ENCODE measurements at places on chromosomes 3 and 15. TPM values are rescaled to one million over a fixed set of nuclear protein-coding genes. Genes with fewer than 3 reads are reported as not detected.

The PIERCE2 gene
- not detected for total RNA-seq

The PLXND1 gene
- 64.0 TPM for total RNA-seq

The PLXNB1 gene
- 86.7 TPM for total RNA-seq

The LSMEM2 gene
- total RNA-seq: not detected

The SUCNR1 gene
- total RNA-seq: not detected

The RBMS3 gene
- 32.1 TPM for total RNA-seq

The C3orf70 gene
- total RNA-seq: 20.4 TPM

The ACKR2 gene
- 2.4 TPM for total RNA-seq

The SNX22 gene
- total RNA-seq: 5.9 TPM

The C15orf62 gene
- not detected for total RNA-seq

The CLDN1 gene
- not detected for total RNA-seq

The SAMD7 gene
- not detected for total RNA-seq

The RGMA gene
- 1.7 TPM for total RNA-seq

The SLC27A2 gene
- not detected for total RNA-seq

The GOLGA6C gene
- total RNA-seq: not detected

The ITIH1 gene
- total RNA-seq: not detected

The POMGNT2 gene
- 7.0 TPM for total RNA-seq

The DLL4 gene
- 3.3 TPM for total RNA-seq

The ALDH1L1 gene
- 17.4 TPM for total RNA-seq

The DCBLD2 gene
- 27.7 TPM for total RNA-seq

The GASK1A gene
- 19.6 TPM for total RNA-seq

The ATP8B4 gene
- total RNA-seq: 3.5 TPM

The TIGIT gene
- total RNA-seq: 1.1 TPM

The SEC61A1 gene
- total RNA-seq: 200 TPM

The C3orf80 gene
- not detected for total RNA-seq

The IL16 gene
- total RNA-seq: 4.9 TPM

The ABTB1 gene
- 51.1 TPM for total RNA-seq

The LRRC2 gene
- 1.7 TPM for total RNA-seq

The KNL1 gene
- 1.8 TPM for total RNA-seq

Measured in stomach (tissue), 19 donors.